Prostate gland (tissue), 2 donors: ENCODE measurements at places on chromosomes 7 and 10. TPM values are rescaled to one million over a fixed set of nuclear protein-coding genes. Genes with fewer than 3 reads are reported as not detected.
A peak's percentile ranks its signal among the peaks of the same experiment; 100 is the strongest.

Gene GARS1
- total RNA-seq: 38.8 TPM

GRCh38 chr10:110076559-110077318 lies 69.0 kb downstream of the ADD3 start:
- no peaks in the 10 kb centered on the region for H3K27me3 ChIP-seq
- no peak overlapping the region for H3K4me3 ChIP-seq
- no peaks in the 10 kb centered on the region for H3K36me3 ChIP-seq
- H3K4me1 ChIP-seq: no peaks in the 10 kb centered on the region

DNA sequence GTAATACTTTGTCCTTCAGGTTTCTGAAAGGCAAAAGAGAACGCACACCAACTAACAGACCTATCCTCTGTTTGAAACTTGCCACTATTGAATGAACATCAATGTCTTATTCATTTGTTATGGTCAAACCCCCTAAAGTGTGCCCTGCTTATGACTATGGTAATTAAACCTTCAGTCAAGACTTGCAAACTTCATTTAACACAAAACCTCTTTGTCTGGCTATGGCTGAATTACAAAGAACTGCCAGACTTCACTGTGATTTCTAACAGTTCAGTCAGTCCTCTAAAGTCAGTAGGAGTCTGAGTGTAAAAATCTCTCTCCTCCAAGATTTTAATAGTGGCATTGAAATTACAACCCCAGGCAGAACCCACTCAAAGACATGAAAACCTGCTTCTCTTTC lies 702.5 kb upstream of the LRRN3 start:
- no peak overlapping the region for H3K27ac ChIP-seq

Gene FXYD4
- total RNA-seq: not detected

GRCh38 chr7:2529161-2530070 lies 9.8 kb downstream of the LFNG start:
- peaks cover 31% of the 10 kb centered on the region for H3K4me1 ChIP-seq
- peak overlapping the region; percentile 26 for H3K27ac ChIP-seq
- peaks cover 12% of the 10 kb centered on the region for H3K36me3 ChIP-seq

Gene FOXI2
- total RNA-seq: 0.17 TPM

Gene ACHE
- total RNA-seq: 17.5 TPM

GRCh38 chr7:24967696-24968095 lies 12.3 kb downstream of the OSBPL3 start:
- H3K4me3 ChIP-seq: no peak overlapping the region
- H3K4me1 ChIP-seq: no peaks in the 10 kb centered on the region

DNA sequence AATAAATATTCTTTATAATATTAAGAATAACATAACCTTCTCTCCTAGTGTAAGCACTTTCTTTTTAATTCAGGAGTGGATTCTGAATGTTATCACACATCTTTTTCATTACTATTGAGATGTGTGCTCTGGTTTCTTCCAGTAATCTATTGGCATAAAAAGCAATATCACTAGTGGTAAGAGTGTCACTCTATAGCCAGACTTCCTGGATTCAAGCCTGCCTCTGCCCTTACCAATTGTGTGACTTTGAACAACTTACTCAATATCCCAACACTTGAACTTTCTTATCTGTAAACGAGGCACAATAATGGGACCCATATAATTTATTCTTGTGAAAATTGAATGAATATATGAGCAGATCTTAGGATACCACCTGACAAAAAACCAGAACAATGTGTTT lies 71.0 kb downstream of the SEM1 start:
- H3K4me3 ChIP-seq: no peak overlapping the region
- H3K4me1 ChIP-seq: no peaks in the 10 kb centered on the region
- H3K27me3 ChIP-seq: no peaks in the 10 kb centered on the region
- H3K36me3 ChIP-seq: no peaks in the 10 kb centered on the region
- no peak overlapping the region for H3K27ac ChIP-seq
- no peak for DNase-seq

- no peaks in the 10 kb centered on the region for H3K36me3 ChIP-seq
- H3K27me3 ChIP-seq: no peaks in the 10 kb centered on the region
- peak; percentile 70 for DNase-seq
- H3K4me3 ChIP-seq: peak overlapping the region; percentile 60
Measured at GRCh38 chr10:33334805-33335550, 511 bp upstream of the NRP1 start.

GRCh38 chr7:36755484-36755883 lies 31.2 kb upstream of the AOAH start:
- no peaks in the 10 kb centered on the region for H3K27me3 ChIP-seq
- no peaks in the 10 kb centered on the region for H3K36me3 ChIP-seq
- no peaks in the 10 kb centered on the region for H3K4me1 ChIP-seq
- no peak overlapping the region for H3K27ac ChIP-seq

- H3K36me3 ChIP-seq: no peaks in the 10 kb centered on the region
- H3K27ac ChIP-seq: no peak overlapping the region
- H3K4me3 ChIP-seq: no peak overlapping the region
- no peak for DNase-seq
- H3K27me3 ChIP-seq: no peaks in the 10 kb centered on the region
Measured at GRCh38 chr10:120948889-120949608, 97.9 kb downstream of the WDR11 start.

Gene RAB19
- 0.80 TPM for total RNA-seq

DNA sequence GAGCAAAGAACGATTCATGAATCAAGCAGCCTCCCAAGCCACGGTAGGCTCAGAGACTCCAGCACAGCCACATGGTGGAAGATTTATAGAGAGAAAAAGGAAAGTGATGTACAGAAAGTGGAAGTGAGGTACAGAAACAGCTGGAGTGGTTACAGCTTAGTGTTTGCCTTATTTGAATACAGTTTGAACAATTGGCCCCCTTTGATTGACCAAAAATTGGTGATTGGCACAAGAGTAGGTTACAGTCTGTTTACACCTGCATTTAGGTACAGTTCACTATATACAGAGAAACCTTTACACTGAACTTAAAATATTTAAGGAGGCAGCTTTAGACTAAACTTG lies 136.4 kb upstream of the ASAH2 start:
- H3K27me3 ChIP-seq: no peaks in the 10 kb centered on the region
- H3K4me1 ChIP-seq: no peaks in the 10 kb centered on the region
- no peak for DNase-seq
- no peak overlapping the region for H3K4me3 ChIP-seq
- no peak overlapping the region for H3K27ac ChIP-seq
- no peaks in the 10 kb centered on the region for H3K36me3 ChIP-seq

DNA sequence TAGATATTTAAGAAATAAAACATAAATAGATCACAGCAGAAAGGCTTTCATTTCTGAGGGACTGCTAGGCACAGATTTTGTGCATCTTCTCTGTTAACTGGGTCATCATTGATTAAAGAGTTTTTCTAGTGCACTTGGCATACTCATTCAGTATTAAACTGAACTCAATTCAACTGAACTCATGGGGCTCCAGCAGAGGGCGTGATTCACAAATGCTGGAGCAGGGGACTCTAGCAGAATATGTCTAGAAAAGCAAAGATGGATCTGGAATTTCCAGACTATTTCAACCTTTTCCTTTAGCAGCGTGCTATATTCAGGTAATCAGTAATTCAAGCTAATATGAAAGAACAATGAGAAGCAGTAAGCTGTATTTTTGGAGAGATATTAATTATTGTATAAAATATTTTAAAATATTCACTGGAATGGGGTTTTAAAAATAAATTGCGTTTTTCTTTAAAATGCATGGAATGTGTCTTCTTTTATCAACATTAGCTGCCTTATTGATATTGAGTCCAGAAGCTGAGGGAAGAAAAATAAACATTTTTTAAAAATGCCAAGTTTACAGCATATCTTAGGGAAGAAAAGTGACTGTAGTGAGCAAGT lies 296.8 kb upstream of the CACNA2D1 start:
- H3K27ac ChIP-seq: no peak overlapping the region
- no peaks in the 10 kb centered on the region for H3K27me3 ChIP-seq
- no peaks in the 10 kb centered on the region for H3K36me3 ChIP-seq
- DNase-seq: no peak
- no peak overlapping the region for H3K4me3 ChIP-seq

DNA sequence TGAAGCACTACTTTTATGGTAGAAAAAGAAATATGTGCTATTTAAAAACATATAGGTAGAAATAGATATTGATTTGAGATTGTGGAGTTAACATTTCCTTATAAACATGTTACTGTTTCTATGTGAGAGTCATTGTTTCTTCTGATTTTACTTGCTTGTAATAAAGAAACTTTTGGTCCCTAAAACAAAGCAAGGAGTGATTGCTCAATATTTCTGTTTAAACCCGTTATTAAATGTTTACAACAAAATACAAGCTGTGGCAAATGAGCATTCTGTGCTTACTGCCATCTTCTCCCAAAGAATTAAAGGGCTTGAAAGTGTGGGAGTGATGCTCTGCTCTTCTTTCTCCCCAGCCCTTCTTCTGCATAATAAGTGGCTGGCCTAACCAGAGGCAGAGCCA lies 22.7 kb upstream of the CBLL1 start:
- H3K27me3 ChIP-seq: no peaks in the 10 kb centered on the region
- no peak for DNase-seq
- no peaks in the 10 kb centered on the region for H3K4me1 ChIP-seq
- H3K27ac ChIP-seq: no peak overlapping the region
- H3K36me3 ChIP-seq: no peaks in the 10 kb centered on the region

- H3K27me3 ChIP-seq: no peaks in the 10 kb centered on the region
- H3K27ac ChIP-seq: no peak overlapping the region
- no peaks in the 10 kb centered on the region for H3K4me1 ChIP-seq
- no peak overlapping the region for H3K4me3 ChIP-seq
Measured at GRCh38 chr10:62745581-62745980, 58.9 kb upstream of the ADO start.

- DNase-seq: no peak
- no peaks in the 10 kb centered on the region for H3K27me3 ChIP-seq
- H3K4me3 ChIP-seq: no peak overlapping the region
- H3K36me3 ChIP-seq: no peaks in the 10 kb centered on the region
- H3K27ac ChIP-seq: no peak overlapping the region
Measured at GRCh38 chr10:67573484-67573883, 122.5 kb downstream of the CTNNA3 start.

Gene SKIDA1
- 4.3 TPM for total RNA-seq

DNA sequence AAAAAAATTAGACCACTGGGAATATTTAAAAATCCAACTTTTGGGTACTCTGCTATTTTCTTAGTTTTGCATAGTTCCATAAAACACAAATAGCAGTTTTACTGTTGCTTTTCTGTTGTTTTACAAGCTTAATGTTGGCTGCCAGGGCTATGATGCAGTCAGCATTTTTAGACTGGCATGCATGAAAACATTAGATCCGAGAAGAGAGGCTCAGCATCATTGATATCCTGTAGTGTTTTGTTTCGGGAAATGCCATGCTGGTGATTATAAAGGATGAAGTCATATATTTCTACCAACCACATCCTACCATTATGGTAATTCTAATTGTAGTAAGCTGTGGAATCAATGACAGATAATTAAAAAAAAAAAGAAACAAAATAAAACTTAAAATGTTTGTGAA lies 104.6 kb downstream of the MBL2 start:
- DNase-seq: no peak
- no peaks in the 10 kb centered on the region for H3K4me1 ChIP-seq
- H3K36me3 ChIP-seq: no peaks in the 10 kb centered on the region
- H3K4me3 ChIP-seq: no peak overlapping the region
- no peak overlapping the region for H3K27ac ChIP-seq

Gene FANK1
- 2.6 TPM for total RNA-seq

DNA sequence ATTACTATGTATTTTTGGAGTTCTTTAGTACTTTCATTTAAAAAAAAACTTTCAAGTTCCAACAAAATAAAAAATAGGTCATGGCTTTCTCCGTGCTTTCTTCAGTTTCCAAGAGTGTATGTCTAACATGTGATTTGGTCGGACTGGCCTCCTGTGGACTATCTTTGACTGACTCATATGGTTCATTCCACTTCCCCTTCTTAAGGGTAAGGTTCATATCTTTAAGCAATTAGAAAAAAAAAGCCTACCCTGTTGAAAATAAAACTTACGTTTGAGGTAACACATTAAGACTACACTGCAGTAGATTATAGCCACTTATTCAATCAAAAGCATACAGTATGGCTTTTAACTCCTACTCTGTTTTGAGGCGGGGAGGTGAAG lies 112.8 kb upstream of the AHR start:
- no peak for DNase-seq
- no peak overlapping the region for H3K27ac ChIP-seq
- no peaks in the 10 kb centered on the region for H3K4me1 ChIP-seq
- H3K27me3 ChIP-seq: no peaks in the 10 kb centered on the region
- H3K4me3 ChIP-seq: no peak overlapping the region
- H3K36me3 ChIP-seq: no peaks in the 10 kb centered on the region

- DNase-seq: no peak
- H3K36me3 ChIP-seq: no peaks in the 10 kb centered on the region
- no peak overlapping the region for H3K4me3 ChIP-seq
- no peaks in the 10 kb centered on the region for H3K4me1 ChIP-seq
- no peaks in the 10 kb centered on the region for H3K27me3 ChIP-seq
- H3K27ac ChIP-seq: no peak overlapping the region
Measured at GRCh38 chr10:110617425-110618229, 26.5 kb upstream of the RBM20 start.

Gene UCN3
- total RNA-seq: not detected

Gene TBXAS1
- total RNA-seq: 44.1 TPM

Gene TMEM229A
- 51.7 TPM for total RNA-seq

Gene LIPN
- not detected for total RNA-seq

DNA sequence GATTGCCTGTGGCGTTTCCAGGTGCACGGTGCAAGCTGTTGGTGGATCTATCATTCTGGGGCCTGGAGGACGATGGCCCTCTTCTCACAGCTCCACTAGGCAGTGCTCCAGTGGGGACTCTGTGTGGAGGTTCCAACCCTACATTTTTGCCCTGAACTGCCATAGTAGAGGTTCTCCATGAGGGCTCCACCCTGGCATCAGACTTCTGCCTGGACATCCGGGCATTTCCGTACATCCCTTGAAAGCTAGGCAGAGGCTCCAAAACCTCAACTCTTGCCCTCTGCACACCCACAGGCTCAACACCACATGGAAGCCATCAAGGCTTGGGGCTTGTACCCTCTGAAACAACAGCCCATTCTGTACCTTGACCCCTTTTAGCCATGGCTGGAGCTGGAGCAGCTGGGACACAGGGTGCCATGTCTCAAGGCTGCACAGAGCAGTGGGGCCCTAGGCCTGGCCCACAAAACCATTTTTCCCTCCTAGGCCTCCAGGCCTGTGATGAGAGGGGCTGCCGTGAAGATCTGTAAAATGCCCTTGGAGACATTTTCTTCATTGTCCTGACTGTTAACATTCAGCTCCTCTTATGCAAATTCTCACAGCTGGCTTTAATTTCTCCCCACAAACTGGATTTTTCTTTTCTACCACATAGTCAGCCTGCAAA lies 10.0 kb upstream of the FGL2 start:
- H3K4me3 ChIP-seq: no peak overlapping the region
- no peaks in the 10 kb centered on the region for H3K4me1 ChIP-seq
- no peak overlapping the region for H3K27ac ChIP-seq
- no peaks in the 10 kb centered on the region for H3K27me3 ChIP-seq
- no peak for DNase-seq

DNA sequence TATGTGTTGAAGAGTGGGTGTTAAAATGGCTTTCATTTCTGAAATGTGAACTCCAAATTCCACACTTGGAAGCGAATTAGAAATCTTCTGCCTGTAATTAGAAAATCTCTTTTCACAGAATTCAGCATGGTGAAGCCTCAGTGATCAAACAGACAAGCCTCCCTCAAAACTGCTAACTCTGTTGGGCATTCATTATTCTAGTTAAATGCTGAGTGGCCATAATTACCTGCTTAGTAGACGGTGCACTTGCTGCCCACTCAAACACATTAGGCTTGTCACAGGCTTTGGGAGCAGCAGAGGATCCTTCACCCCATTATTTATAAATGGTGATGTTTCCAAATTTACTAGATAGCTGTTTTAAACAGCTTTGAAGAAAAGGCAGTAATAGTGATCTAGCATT lies 177.2 kb upstream of the PCLO start:
- H3K4me3 ChIP-seq: no peak overlapping the region
- H3K36me3 ChIP-seq: no peaks in the 10 kb centered on the region
- no peaks in the 10 kb centered on the region for H3K4me1 ChIP-seq
